ENCODE measurements at places on chromosomes 5 and 9. TPM values are rescaled to one million over a fixed set of nuclear protein-coding genes. Genes with fewer than 3 reads are reported as not detected.

GRCh38 chr5:72790186-72790585, 26.3 kb upstream of the TNPO1 start:
- DNase-seq: peak; percentile 2

NR5A1 gene
- not detected for total RNA-seq

ACOT12 gene
- 2.0 TPM for total RNA-seq

DNA sequence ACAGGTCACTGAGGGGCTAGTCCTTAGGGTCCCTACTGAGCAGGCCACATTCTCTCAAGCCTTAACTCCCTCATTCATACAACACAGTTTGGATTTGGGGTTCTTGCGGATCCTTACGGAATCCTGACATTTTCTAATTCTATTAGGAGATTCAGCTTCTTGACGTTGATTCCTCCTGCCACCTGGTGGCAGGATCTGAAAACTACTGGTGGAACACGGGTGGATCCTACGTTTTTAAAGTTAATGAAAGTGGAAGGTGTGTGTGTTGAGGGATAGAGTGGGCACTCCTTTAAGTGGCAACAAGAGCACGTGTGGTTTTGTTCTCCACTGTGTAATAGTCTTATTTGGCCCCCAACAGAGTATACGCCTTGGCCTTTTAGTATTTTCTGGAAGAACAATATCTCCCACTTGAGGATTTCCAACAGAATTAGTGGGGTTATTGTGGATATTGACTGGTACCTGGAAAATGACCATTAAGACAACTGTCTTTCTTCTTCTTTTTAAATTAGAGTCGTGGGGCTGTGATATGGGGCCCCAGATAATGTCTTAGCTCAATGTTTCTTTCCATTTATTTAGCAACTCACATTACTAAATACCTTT, 25.2 kb downstream of the SLC28A3 start:
- DNase-seq: peak; percentile 57

COL5A1 gene
- total RNA-seq: 63.7 TPM

GRCh38 chr5:35056686-35057085, 8.9 kb upstream of the AGXT2 start:
- peak; percentile 17 for DNase-seq

DNA sequence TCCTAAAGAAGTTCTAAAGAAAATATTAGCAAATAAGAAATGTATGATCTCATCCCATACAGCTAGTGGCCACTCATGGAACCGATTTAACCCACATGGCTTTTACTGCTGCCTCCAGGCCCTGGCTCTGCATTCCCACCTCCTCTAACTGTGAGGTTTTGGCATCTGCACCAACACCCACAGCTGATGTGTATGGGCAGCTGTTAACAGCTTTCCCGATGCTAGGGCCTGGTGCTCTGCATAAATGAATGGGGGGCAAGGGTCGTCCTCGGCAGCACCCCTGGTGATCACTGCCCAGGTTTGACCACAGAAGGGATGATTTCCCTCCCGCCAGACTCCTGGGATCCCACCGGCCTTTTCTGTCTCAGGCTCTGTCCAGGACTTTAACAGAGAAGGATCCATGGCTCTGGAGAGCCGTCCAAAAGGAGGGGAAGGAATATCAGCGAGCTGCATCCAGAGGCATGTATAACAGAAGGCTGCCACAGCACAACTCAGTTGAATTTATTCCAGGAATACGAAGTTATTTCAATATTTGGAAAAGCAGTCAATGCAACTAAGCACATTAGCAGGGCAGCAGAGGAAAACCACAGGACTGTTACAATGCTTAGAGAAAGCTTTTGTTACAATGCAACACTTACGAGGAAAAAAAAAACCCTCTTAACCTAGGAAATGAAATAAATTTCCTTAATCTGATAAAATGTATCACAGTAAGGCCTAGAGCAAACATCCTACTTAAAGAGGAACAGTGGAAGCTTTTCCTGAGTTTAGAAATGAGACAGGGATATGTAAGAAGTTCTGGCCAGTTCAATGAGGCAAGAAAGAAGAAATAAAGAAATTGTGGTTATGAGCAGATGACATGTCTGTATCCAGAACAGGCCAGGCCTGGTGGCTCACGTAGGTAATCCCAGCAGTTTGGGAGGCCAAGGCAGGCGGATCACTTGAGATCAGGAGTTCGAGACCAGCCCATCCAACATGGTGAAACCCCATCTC, 63.1 kb downstream of the NACC2 start:
- DNase-seq: no peak

PTPDC1 gene
- total RNA-seq: 7.6 TPM

DNA sequence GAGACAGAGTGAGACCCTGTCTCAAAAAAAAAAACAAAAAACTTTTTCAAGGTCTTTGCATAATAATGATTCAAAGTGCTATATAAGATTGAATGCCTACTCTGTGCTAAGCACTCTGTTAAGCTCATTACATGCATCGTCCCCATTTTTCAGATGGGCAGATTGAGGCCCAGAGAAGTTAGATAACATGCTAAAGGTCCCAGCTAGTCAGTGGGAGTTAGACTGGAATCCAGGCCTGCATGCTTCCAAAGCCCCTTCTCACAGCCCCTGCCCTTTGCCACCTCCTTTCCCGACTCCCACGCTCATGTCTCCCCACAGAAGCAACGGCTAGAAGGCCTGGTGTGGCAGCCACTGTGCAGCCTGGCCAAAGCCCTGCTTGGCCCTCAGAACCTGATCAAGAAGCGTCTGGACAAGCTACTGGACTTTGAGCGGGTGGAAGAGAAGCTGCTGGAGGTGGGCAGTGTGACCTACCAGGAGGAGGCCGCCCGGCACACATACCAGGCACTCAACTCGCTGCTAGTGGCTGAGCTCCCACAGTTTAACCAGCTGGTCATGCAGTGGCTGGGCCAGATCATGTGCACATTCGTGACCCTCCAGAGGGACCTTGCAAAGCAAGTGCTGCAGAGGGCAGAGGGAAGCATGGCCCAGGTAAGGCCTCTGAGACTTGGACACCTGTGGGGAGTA, 40.3 kb downstream of the ARHGEF37 start:
- DNase-seq: no peak

DNA sequence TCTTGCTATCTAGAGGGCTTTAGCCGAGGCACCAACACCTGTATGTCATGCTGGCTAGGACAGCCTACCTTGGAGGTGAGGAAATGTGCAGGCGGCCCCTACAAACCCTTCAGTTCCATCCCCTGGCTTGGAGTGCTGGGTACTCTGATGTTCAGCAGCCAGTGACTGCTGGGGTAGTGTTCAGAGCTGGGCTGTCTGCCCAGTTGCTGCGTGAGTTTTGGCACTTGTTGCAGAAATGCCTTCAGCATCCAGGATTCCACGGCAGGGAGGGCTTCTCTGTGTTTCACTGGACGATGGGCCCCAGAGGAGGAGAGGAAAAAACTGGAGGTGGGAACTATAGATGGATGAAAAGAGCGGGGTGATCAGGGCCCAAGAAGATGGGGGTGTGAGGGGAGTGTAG, 10.4 kb downstream of the SWI5 start:
- DNase-seq: peak; percentile 60

- no peak for DNase-seq
Measured at GRCh38 chr9:6553866-6554265, 91.7 kb downstream of the GLDC start.

DNA sequence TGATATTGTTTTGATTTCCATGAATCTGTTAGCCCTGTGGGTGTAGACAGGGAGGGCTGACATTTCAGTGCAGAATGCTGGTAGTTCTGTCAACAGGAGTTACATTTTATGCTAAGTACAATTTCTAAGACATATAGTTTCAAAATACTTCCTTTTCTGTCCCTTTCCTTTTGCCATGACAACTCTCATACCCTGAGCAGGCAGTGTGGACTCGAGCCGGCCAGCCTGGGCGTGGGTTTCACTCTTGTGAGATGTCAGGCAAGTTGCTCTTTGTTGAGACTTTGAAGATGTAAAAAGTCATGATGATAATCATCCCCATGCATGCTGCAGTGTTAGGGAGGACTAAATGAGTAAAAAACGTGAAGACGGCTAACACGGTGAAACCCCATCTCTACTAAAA, 197.9 kb downstream of the CFAP90 start:
- no peak for DNase-seq

- DNase-seq: no peak
Measured at GRCh38 chr5:124650147-124650561, 96.3 kb downstream of the ZNF608 start.

DNA sequence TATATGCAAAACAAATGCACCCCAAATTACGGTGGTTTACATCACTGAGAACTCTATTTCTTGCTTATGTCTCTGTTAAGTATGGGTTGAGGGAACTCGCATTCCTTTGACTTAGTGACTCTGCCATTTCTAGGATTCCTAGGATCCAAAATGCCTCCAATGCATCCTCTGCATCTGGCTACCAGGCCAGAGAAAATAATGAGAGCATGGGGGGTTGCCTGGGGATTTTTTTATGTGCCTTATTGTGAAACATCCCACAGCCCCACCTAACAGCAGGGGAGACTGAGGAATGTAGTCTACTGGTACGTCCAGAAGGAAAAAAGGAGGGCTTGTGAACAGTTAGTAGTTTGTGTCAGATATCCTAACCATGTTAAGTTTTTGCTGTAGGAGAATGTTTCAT, 466.0 kb upstream of the ARRDC3 start:
- no peak for DNase-seq

DNA sequence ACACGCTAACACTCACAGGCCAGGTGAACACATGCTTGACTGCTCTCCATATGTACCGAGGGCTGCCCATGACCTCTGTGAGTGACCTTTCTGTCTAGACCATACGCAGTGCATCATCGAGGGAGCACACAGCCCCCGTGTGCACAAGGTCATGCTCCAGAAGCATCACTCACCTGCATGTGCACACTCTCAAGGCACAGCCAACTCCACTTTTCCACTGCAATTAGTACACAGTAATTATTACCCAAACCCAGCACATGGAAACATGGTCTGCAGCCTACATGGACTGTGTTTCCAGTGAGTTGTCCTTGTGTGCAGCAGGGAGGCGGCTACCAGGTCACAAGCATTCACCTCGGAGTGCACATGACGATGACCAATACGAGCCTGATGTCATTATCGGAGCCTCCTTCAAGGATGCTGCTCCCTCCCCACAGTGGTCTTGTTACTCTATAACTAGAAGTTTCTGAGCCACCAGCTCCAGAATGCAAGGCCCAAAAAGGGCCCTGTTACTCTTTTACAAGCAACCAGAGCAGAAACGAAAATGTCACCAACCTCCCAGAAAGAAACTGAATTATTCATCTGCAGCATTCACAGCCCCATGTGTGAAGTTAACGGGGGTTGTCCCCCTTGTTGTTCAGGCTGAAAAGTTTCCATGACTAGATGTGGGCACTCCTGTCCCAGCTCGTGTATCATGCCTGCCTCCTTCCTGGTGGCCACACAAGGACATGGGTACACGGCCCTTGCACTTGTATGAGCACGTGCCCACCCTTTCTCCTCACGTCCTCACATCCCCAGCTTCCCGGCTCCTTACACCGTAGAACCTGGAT, 31.2 kb downstream of the SEMA4D start:
- DNase-seq: no peak

Measured in fibroblast of lung (primary cell).